ENCODE measurements at places on chromosomes 11 and 22.

- DNase-seq, result no peak
Measured at GRCh38 chr11:92580908-92581307, 356.3 kb downstream of the FAT3 start.

- no peak for DNase-seq
Measured at GRCh38 chr11:38153985-38154384, 1555.9 kb upstream of the RAG2 start.

GRCh38 chr11:44573333-44573732, 7.9 kb downstream of the CD82 start:
- no peak for DNase-seq

GRCh38 chr22:20456064-20456721, 18.6 kb upstream of the SCARF2 start:
- peak; percentile 83 for DNase-seq

- no peak for DNase-seq
Measured at GRCh38 chr11:47570651-47571356, 5.4 kb downstream of the PTPMT1 start.

DNA sequence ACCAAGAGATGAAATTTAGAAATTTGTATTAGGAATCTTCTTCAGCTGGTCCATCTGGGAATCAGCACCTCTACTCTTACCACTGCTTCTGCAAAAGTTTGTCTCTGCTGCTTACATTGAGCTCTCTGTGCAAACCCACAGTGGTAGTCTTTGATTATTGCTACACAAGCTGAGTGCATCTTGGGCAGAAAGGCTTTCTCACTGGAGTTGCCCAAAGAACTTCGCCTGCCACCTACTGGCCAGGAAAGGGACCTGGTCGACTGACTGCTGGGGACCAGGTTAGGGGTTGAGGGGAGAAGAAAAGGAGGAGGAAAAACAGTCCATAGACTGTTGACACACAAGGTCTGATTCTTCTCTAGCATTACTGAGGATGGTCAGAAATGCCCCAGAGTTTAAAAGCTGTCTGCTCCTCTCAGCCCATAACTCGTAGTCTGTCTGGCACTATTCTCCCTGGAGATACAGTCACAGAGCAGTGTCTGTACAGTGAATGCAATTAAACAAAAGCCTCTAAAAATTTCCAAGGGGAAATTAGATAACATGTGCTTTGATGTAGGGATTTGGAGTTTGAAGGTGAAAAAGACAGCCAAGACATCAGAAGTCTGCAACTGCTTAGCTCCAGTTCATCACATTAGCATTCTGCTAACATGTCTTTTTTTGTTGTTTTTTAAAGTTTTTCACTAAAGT, 215.0 kb upstream of the CTSC start:
- peak; percentile 28 for DNase-seq

DNA sequence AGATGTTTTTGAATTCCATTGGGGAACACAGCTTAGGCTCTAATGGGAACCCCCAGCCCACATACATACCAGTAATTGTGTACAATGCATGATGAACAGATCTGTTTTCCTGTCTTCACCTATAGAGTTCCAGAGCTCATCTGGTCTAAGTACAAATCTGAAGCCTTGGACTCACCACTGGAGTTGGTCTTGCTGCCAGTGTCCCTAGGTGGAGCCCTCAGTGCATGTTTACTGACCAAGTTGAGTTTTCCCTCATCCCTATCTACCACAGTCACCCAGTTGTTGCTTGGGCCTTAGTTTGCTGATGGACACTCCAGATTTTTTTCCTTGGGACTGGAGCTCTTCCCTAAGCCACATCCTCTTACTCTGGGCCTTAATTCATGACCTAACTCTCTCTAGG, 159.2 kb upstream of the DDI1 start:
- DNase-seq, result no peak

DNA sequence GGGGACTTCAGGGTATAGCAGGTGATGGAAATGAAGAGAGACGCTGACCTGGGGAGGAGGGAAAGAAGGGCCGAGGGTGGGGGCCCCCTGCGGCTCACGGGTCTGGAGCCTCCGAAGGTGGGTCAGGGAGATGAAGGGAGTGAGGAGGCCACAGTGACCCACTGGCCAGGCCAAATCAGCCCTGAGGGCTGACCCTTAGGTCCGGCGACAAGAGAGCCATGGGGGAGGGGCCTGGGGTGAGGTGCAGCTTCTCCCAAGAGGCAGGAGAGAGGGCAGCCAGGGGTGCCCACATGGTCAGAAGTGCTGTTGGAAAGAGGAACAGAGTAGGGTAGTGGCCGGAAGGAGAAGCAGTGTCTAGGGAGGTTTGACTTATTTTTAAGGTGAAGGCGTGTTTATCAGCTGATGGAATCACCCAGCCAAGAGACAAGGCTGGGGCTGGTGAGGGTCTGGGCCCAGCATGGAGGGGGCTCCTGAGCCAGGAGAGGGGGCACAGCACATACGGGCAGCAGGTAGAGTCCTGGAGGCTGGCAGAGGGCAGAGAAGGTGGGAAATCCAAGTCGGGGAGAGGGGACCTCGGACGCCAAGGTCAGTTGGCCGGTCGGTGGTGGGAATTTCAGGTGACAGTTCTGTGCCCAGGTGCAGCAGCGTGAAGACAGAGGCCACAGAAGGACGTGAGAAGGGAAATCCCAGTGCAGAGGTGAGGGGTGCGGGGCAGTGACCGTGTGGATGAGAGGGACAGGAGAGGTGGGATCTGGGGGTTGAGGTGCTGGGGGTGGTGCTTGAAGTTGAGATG, 49.0 kb downstream of the LINC01488 start:
- DNase-seq, result peak; percentile 18

GRCh38 chr11:75615751-75616150, 53.1 kb downstream of the MAP6 start:
- no peak for DNase-seq

DNA sequence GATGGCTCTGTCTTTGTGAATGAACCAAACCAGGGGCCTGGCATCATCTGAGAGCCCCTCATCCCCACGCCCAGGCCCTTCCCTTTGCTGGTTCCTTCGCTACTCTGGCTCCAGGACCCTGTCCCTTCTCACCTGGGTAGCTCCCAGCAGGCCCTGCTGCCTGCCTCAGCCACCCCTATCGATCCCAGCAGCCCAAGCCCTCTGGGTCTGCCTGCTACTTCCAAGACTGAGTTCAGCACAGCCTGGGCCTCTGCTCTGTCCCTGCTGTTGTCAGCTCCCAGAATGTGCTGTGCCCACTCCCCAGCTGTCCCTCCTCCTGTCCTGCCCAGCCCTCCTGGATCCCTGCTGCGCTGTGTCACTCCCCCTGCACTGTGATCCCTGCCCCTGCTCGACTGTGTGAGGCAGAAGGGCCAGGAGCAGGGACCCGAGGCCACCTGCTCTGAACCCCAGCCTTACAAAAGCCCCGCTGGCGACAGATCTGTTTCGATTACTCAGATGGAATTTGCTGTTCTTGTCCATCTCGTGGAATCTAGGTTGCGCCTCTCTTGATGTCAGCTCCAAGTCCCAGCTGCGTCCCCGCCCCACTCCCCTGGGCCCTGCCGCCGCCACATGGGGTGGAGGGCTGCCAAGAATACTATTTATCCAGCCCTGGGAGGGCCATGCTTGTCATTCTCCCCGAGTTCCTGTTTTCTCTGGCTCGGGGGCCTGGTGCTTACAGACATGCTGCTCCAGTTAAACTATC, 13.0 kb downstream of the MRPL21 start:
- no peak for DNase-seq

DNA sequence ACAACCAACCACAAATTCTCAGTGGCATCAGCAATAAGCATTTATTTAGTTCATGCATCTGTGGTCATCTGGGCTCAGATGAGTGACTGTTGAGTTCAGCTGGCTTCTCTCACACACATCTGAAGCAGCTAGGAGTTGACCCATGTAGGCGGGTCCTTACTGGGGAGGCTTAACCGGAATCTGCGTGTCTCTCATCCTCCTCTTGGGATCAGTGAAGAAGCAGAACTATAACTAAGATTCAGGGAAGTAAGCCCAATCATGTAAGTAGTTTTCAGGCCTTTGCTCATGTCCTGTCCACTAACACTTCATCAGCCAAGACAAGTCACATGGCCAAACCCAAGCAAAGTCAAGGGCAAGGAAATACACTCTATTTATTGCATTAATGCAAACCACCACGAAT, 236.2 kb downstream of the C11orf87 start:
- DNase-seq, result no peak

- no peak for DNase-seq
Measured at GRCh38 chr11:117585631-117586030, 211.4 kb downstream of the DSCAML1 start.

- DNase-seq, result no peak
Measured at GRCh38 chr11:22162756-22163155, 30.1 kb upstream of the ANO5 start.

DNA sequence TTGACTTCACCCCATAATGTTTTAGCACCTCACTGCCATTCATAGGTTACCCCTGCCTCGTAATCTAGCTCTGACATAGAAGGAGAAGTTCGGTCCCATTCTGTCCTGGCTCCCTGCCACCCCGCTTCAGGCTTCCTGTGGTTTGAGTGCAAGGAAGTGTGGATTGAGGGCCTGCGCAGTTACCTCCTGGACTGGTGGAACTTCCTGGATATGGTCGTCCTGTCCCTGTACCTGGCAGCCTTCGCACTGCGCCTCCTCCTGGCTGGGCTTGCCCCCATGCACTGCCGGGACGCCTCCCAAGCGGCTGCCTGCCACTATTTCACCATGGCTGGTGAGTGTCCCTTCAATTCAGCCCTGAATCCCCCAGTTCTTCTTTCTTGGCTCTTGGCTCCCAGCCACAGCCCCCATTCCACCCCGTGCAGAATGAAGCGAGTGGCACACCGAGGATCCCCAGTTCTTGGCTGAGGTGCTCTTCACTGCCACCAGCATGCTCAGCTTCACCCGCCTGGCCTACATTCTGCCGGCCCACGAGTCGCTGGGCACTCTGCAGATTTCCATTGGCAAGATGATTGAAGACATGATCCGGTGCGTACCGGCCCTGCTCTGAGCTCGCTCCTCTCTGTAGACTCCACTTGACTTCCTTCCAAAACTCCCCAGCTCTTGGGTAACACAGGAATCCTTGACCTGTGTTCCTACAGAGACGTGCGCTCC, 15.4 kb downstream of the ART5 start:
- DNase-seq, result peak; percentile 11

GRCh38 chr11:78514922-78515502, 59.7 kb downstream of the NARS2 start:
- DNase-seq, result no peak

DNA sequence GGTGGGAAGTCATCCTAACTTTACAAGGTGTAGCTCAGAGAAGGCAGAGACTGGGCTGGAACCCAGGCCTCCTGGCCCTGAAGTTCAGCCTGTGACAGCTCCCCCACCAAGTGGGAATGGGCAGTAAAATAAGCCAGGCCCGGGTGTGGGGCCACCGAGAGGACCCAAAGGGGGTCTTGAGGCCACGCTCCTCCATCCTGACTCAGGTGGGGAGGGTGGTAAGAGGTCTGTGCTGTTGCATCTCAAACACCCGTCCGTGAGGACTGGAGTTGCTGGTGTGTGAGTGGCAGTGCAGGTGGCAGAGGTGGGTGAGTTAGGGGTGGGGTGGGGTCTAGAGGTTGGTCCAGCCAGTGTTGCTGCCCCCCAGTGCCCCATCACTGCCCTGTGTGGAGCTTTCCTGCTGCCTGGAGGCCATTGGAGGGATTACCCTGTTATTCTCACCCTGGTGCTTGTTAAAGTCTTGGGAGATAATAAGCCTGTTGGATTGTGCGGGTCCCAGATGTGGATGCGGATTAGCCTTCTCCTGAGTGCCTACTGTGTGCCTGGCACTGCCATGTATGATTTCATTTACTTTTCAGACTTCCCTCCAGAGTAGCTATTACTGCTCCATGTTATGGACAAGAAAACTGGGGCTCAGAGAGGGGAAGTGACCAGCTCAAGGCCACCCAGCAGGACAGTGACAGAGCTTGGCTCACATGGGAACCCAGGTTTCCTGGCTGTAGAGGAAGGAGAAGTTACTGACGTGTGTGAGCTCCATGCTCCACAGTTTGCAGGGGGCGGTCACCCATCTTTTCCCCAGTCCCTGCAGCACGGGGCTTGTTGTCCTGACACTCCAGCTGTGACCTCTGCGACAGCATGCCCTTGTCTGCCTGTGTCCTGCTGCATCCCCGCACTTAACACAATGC, 12.9 kb downstream of the SERPINH1 start:
- DNase-seq, result no peak

DNA sequence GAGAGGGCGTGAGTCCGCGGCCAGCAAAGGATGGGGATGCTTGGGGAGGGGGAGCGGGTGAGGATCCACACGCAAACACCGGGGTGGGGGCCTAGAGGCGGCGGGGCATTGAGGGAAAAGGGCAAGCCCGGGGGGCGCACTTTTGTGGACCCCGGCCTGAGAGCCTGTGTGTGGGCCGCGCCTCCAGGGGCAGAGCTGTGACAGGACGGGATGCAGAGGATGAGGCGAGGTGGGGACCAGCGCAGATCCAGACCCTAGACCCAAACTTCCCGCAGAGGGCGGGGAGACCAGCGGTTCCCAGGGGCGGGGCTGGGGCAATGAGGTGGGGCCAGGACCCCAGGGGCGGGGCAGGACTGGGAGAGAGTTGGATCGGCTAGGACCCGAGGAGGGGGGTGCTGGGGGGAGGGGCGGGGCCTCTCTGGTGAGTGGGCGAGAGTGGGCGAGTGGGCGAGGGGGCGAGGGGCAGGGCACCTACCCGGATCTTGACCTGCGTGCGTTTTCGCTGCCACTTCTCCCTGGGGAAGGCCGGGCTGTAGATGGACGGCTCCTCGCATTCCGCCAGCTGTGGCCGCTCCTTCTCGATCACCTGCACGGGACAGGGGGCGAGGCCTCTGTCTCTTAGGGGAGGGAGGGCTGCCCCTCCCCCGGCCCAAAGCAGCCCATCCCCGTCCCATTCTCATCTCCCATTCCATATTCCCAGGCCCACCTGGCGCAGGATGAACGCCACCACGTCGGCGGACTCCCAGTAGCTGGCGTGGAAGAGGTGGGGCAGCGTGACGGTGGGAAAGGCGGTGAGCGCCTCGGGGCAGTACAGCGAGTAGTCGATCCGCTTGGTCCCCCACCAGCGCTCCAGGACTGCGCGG, 10.6 kb downstream of the PITPNM1 start:
- DNase-seq, result no peak

GRCh38 chr11:33874433-33874832, 17.4 kb downstream of the LMO2 start:
- no peak for DNase-seq

- DNase-seq, result no peak
Measured at GRCh38 chr11:130872102-130872501, 44.2 kb downstream of the SNX19 start.
